ENCODE measurements at places on chromosomes 7 and 10.

GRCh38 chr10:93081318-93081717, 7.6 kb downstream of the CYP26A1 start:
- DNase-seq = no peak

GRCh38 chr7:32221056-32221455, 150.8 kb upstream of the PDE1C start:
- no peak for DNase-seq

DNA sequence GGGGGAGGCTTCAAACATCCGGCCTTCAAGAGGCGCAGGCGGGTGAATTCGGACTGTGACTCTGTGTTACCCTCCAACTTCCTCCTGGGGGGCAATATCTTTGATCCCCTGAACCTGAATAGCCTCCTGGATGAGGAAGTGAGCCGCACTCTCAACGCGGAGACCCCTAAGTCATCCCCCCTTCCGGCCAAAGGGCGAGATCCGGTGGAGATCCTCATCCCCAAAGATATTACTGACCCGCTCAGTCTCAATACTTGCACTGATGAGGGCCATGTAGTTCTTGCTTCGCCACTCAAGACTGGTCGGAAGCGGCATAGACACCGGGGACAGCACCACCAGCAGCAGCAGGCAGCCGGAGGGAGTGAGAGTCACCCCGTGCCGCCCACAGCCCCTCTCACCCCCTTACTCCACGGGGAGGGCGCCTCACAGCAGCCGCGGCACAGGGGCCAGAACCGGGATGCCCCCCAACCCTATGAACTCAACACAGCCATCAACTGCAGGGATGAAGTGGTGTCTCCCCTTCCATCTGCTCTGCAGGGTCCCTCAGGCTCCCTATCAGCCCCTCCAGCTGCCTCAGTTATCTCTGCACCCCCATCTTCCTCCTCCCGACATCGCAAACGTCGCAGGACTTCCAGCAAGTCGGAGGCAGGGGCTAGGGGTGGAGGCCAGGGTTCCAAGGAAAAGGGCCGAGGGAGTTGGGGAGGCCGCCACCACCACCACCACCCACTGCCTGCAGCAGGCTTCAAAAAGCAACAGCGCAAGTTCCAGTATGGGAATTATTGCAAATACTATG, 1.1 kb downstream of the MEPCE start:
- DNase-seq = no peak

- DNase-seq = peak; percentile 52
These were observed 507 bp downstream of the STN1 start for GRCh38 chr10:103917302-103918052.

DNA sequence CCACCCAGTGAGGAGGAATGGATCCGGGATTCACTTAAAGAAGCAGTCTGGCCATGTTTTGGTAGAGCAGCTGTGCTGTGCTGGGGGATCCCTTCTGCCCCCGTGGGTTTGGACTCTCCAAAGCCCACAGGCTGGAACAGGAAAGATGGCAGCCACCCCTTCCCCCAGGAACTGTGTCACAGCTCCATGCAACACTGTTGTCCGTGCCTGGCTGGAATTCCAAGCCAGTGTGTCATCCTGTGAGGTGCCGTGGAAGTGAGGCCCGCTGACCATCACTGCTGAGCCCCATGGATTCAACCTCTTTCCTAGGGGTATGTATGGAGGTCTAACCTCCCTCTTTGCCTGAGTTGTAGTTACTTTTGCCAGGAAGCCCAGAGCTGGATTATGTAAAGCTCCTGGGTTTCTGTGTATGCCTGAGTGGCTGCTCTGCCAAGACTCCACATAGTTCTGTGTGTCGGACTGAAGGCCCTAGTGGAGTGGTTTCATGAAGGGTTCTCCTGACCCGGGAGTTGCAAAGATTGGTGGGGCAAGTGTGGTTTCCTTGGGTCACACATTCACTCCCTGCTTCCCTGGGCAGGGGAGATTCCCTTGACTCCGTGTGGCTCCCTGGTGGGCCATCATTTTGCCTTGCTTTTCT, 35.1 kb upstream of the PCGF5 start:
- DNase-seq = no peak

DNA sequence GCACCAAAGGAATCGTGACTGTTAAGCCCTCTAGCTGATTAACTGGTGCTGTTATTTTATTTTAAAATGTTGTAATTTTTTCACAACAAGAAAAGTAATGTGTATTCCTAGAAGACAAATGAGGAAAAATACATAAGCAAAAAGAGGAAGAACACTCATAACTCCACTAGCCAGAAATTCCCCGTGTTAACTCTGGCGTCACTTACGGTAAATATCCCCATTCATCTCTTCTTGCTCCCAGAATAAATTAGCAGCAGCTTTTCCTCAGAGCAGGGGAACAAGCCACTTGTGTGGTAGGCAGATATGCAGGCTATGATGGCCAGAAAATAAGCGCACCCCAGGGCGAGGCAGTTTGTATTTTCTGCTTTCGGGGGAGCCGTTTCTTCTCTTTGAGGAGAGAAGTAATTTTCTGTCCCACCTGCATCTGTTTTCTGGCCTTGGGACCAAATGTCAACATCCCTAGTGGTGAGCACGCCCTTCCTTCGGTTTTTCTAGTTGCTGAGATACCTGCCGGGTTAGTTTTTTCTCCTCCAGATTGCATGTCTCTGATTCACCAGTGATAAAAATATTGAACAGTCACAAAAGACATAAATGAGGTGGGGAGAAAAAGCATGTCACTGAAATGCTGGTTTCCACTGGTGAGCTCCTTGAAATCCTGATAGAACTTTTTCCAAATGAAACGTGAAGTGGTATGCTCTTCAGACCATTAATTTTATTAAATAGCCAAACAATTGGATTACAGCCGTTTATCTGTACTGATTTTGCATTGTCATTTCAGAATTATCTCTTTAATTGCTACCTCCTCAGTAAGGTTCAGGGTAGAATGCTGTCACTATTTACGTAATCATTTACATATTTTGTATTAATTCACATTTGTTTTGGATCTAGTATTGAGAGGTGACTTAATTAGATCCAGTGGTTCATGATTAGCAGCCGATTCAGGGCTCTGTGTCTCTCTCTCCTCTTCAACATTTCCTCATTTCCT, 268.1 kb downstream of the CAMK1D start:
- no peak for DNase-seq

GRCh38 chr10:75959209-75959608, 527.8 kb downstream of the LRMDA start:
- DNase-seq = peak; percentile 9

- DNase-seq = no peak
These were observed 39.3 kb downstream of the ANTXRL start for GRCh38 chr10:46326066-46326465.

DNA sequence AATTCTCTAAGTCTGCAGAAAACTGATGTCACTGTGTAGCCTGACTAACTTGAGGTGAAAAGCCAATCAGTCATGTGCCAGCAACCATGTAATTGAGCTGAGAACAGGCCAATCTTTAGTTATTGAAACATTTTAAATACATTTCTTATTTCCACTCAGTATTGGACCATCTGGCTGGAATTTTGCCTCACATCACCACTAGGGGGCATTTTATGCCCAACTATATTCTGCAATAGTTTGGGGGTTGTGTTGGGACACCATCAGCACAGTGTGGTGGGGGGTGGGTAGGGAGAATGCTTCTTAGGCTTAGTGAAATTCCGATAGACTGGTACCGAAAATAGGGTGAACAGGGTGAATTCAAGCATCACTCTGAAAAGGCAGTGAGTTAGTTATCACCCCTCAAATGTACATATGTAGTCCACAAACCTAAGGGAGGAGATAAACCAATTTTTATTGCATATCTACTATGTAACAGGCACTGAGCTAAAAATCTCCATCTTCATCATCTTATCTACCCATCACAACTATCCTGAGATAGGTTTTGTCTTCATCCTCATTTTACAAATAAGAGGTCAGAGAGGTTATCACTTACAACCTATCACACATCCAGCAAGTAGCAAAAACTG, 17.8 kb downstream of the NPSR1 start:
- no peak for DNase-seq

DNA sequence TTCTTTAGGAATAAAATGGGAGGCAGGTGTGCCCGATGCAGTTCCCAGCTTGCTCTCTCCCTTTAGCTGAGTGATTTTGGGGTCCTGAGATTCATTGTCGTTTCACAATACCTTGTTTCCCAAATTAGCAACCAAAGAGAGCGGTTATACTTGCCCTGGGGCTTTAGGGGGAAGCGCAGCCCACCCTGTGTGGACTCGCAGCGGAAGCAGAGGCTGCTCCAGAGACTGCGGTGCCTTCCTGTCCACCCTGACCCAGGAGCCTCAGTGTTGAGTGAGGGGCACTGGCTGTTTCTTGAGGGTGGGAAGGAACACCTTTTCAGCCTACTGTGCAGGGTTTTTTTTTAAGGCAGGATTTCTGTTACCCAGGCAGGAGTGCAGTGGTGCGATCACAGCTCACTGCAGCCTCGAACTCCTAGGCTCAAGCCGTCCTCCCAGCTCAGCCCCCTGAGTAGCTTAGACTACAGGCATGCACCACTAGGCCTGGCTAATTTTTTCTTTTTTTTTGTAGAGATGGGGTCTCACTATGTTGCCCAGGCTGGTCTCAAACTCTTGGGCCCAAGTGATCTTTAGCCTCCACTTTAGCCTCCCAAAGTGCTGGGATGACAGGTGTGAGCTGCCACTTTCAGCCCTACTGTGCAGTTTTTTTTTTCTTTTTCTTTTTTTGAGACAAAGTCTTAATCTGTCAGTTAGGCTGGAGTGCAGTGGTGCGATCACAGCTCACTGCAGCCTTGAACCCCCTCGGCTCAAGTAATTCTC, 67.0 kb downstream of the DNAJB6 start:
- DNase-seq = no peak

GRCh38 chr10:64086083-64086767, 565.0 kb downstream of the REEP3 start:
- no peak for DNase-seq

- no peak for DNase-seq
These were observed 101.7 kb downstream of the PTN start for GRCh38 chr7:137241655-137242360.

GRCh38 chr7:41820111-41820671, 117.3 kb upstream of the INHBA start:
- no peak for DNase-seq

DNA sequence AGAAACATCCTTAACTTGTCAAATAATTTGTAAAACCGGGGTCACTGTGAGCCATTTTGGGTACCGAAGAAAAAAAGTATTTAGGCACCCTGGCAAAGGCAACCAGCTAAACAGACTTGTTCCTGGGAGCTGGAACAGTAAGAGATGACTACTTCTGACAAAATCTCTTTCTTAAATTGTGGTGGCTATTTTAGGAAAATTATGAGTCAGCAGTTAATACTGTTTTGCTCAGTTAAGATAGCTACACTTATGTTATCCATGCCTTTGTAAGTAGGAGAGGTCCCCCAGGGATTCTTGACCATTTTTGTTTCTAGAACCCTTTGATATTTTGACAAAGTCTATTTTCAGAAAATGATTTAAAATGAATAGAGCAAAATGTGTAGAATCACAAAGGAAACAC, 68.7 kb downstream of the TAX1BP1 start:
- DNase-seq = no peak

GRCh38 chr7:128055637-128056036, 24.4 kb upstream of the LRRC4 start:
- DNase-seq = no peak

DNA sequence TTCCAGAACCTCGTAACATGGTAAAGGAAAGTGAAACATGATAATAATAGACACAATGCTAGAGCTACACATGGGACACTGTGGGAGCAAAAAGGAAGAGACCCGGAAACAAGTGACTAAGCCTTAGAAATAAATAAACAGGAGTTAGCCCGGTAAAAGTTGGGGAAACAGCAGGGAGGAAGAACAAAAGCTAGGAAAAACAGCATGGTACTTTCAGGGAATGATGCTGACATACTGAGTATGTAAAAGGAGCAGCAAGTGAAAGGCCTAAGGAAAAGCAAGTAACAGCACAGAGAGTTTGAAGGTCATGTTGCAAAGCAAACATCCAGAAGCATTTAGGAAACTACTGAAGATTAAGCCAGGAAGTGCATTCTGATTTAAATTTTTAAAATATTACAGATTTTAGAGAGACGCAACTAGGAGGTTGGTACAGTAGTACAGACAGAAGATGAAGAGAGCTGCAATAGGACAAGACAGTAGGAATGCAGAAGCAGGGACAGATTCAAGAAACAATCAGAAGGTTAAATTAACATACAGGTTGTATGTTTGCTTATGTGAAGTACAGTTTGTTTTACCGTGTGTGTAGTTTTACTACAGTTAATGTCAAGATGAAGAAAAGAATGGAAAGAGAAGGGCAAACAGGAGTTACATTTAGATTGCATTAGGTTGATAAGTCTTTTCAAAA, 63.7 kb downstream of the ARHGAP12 start:
- peak; percentile 26 for DNase-seq

GRCh38 chr10:117792214-117792613, 249.7 kb downstream of the EMX2 start:
- no peak for DNase-seq

DNA sequence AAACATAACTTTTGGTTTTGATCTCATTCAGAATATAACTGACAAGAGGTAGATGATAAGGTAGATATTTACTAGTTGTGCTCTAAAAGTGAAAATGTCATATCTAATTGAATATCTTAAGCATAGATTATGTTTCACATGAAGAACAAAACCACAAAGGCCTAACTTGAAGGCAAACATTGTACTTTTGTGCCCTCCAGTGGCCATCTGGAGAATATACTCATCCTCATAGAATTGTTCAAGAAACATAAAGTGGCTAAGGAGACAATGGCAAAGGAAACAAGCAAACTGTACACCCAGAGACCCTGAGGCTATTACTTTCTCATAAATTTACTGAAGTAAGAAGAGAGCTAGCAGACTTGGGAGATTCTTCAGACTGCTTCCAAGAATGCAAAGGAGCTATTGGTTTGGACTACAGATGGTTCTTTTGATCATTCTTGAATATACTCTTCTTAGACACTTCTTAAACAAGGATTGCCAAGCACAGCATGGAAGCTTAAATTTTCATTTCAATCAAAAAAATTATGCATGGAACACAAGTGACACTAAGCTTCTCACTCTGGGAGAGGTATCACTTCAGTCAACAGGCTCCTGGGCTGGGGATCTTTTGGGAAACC, 98.2 kb upstream of the DKK1 start:
- peak; percentile 76 for DNase-seq

- no peak for DNase-seq
These were observed 692 bp downstream of the IGFBP1 start for GRCh38 chr7:45888993-45889366.

DNA sequence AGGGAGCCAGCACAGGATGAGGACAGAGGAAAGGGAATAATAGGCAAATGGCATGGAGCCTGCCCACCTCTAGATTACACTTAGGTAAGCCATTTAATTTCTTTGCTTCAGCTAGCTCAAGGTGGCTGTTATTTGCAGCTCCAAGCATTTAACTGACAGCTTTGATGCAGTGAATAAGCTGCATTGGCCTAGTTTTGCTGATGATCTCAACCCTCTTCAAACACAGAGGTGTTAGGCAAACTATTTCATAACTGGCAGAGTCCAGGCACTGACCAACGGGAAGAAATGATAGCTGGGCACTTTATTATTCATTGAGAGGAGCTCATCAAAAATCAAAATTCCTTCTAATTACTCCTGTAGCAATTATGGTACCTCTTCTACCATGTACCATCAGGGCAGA, 317.4 kb downstream of the BMPER start:
- no peak for DNase-seq
